ENCODE measurements at places on chromosomes 1 and 21. TPM values are rescaled to one million over a fixed set of nuclear protein-coding genes. Genes with fewer than 3 reads are reported as not detected.

Gene TMEM9
- total RNA-seq: 24.0 TPM

DNA sequence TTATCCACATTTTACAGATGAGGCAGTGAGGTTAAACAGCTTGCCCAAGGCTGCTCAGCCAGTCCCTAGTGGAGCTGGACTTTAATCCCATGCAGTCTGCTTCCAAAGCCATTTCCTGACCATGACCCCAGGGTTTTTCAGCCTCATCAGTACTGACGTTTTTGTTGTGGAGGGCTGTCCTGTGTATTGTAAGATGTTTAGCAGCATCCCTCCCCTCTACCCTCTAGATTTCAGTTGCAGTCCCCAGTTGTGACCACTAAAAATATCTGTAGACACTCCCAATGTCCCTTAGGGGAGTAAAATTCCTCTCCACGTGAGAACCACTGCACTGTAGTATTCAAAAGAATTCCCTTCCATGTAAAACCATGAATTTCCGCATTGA is 30.2 kb upstream of the C1orf105 start:
- DNase-seq: peak; percentile 19

GRCh38 chr21:34669149-34669879 is 520 bp downstream of the CLIC6 start:
- DNase-seq: no peak

- DNase-seq: no peak
These were observed 37.8 kb downstream of the GPA33 start for GRCh38 chr1:167052389-167052788.

DNA sequence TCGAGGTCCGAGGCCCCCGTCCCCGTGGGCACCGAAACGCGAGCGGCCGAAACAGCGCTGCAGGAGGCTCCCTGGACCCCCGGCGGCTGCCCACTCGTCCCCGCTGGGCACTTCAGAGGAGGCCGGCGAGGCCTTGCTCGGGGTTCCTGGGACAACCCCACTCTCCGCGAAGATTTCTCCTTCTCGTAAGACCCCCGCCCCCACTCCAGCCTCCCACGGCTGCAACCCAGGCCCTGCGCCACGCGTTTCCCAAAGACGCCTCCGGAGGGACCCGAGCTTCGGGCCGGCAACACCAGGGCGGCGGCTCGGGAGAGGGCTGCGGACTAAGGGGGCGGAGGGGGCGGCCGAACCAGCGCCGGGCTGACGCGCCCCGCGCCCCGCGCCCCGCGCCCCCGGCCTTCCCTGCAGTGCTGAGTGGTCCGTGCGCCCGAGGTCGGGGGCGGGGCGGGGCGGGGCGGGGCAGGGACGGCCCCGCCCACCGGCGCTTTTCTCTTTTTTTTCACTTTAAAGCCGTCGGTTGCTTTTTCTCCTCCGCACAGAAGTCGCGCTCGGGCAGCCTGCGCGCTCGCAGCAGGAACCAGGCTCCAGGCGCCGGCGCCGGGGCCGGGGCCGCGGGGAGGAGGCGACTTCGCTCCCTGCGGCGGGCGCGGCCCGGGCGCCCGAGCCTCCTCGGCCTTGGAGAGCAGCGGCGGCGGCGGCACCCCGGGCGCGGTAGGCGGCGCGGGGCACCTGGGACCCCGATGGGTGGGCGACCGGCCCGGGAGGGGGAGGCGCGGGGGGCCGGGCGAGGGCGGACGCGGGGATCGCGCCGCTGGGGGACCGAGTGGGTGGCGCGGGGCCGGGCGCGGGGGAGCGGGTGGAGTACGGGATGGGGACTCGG is at the start of gene SPSB1:
Gene SPSB1 (plus strand): TSS at position 534 of the 880 bp plus-strand sequence. CDS start 62,998 bp downstream, outside the sequence.
- peak; percentile 81 for DNase-seq

- DNase-seq: peak; percentile 25
These were observed 6.0 kb upstream of the LCE1F start for GRCh38 chr1:152768847-152769533.

Gene ADPRS
- total RNA-seq: 21.1 TPM

Gene FCER1G
- total RNA-seq: not detected

GRCh38 chr1:239771550-239771949 is 320.1 kb upstream of the FMN2 start:
- DNase-seq: no peak

DNA sequence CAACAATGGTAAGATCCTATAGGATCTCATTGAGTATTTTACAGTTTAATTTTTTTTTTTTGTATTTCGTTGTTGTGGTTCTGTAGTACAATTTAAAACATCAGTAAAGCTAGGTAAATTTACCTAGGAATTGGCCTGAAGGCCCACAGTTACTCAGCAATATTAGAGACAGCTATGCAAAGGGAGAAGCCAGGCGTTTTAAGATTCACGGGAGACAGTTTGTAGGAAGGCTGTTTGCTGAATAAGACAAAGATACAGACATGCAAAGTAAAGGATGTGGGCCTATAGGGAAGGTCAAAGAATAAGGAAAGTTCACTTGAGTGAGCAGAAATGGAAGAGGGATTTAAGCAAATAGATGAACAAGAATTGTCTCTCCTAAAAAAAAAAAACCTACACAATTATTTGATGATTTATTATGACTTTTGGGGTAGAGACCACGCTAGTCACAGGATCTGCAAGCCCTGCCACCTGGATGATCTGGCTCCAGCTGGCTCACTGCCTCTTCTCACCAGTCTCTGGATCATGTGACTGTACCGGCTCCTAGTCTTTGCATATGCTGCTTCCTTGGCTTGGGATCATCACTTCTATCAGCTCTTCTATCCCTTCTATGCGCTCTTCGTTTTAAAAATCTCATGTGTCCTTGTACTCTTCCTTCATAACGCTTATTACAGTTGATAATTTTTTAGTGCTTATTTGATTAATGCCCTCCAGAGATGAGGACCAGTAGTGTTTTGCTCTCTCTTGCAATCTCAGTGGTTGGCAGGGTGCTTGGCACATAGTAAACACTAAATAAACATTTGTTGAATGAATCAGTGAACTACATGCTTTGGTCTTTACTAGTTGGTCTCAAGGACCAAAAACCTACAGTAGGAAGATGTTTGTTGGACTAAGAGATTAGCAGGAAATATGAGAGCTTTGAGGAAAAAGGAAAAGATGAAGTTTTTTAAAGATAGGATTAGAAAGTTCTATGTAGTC is 14.1 kb downstream of the DYRK1A start:
- no peak for DNase-seq

Gene ZNF683
- not detected for total RNA-seq

DNA sequence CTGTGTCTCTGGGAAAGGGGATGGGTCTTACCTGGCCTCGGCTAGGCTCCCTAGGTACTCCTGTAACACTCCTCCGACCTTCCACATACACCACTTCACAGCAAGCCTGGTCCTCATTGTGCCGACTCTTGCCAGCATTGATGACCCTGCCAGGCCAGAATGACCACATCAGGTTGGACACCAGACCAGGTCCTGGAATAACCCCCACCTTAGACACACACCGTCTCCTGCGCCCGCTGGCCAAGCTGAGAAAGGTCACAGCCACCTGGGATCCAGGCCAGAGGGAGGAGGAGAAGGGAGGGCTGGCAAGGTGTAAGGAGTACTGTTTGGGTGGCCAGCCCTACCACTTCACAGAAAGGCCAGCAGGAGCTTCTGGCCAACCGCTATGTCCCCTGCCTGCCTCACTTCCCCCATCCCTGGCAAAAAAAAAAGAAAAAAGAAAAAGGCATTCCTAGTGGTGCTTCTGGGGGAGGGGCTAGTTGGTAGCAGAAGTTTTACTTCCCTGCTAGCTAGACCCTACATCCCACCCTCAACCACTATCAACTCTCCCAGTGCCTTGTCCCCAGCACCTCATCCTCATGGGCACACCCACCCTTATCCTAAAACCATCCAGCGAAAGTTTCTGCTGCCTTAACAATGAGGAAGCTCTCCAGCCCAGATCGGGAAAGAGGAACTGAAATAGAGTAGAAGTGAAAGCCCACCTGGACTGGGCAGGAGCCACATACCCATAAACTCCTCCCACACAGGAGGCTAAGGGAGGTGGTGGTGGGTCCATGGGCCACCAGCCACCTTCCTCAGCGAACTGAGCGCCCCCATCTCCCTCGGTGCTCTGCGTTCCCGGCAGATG is 1.4 kb downstream of the PPM1J start:
- no peak for DNase-seq

- DNase-seq: no peak
These were observed 16.0 kb downstream of the MIIP start for GRCh38 chr1:12035312-12035711.

- DNase-seq: peak; percentile 47
These were observed 1.0 kb downstream of the FAM78B start for GRCh38 chr1:166165661-166166328.

Gene AADACL3
- total RNA-seq: not detected

DNA sequence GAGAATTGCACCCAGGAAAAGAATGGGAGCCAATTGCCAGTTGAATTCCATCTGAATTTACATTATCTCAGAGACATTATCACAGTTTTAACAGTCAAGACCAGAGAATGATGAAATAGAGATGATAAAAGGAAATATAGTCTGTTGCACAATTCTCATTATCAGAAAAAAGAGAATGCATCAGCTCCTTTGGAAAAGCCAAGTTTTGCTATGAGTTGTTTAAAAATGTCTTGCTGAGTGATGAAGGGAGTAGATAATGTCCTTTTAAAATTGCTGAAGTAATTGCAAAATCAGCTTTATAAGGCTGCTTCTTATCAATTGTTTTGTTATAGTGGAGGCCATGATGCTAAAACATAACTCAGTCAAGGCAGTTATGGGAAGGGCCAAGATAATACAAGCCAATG is 37.9 kb upstream of the EEIG2 start:
- peak; percentile 92 for DNase-seq

DNA sequence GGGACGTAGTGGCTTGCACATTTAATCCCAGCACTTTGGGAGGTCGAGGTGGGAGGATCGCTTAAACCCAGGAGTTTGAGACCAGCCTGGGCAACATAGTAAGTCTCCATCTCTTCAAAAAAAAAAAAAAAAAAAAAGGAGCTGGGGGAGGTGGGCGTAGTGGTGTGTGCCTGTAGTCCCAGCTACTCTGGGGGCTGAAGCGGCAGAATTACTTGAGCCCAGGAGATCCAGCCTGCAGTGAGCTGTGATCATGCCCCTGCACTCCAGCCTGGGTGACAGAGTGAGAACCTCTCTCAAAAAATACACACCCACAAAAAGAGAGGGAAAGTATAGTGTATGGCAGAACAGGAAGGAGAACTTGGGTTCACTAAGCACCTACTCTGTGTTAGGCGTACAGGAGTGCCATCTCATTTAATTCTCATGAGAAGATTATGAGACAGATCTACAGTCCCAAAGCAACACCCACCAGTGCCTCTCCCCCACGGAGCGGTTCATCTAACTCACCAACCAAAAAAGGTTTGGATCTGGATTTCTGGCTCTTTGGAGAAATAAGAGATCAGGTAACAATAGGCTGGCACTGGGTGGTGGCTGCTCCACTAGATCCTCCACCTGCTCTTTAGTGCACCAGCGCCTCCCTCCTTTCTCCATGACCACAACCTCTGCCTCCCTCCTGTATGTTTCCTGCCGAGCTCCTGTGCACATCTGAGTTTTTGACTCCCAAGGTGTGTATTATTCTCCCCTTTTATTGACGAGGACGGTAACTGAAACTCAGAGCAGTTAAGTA is 1.4 kb upstream of the TRAF5 start:
- DNase-seq: no peak

Gene KLHDC9
- total RNA-seq: 1.8 TPM

GRCh38 chr1:78650114-78650660 is 556 bp downstream of the IFI44 start:
- peak; percentile 23 for DNase-seq

Gene CTSE
- total RNA-seq: not detected

DNA sequence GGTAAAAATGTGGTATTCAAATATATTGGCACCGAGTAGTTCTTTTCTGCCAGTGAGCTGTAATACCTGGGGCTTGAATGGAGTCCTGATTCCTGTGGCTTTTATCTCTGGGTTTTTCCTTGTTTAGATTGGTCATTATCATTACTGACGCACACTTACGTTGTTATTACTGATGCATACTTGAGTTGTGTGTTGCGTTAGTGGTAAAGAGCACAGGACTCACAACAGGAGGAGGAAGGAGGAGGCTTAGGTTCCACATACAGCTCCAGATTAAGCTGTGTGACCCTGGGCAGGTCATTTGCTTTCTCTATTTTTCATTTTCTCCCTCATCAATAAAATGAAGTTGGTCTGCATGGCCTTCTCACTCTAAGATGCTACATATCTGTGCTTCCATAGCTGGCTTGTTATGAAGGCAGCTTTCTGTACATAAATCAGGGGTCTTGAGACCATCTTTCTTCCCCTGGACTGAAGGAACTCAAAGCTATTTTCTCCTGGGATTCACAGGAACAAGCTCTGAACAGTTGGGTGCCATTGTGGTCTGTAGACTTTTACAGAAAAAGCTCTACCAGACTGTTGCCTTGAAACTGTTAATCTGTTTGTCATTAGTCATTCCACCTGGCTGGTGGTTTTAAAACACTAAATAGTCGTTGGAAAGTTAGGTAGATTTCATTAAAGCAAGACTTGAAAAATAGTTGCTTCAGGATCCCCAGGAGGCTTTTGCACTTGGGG is 5.6 kb downstream of the ARID1A start:
- DNase-seq: peak; percentile 60

Gene DNASE2B
- total RNA-seq: not detected

DNA sequence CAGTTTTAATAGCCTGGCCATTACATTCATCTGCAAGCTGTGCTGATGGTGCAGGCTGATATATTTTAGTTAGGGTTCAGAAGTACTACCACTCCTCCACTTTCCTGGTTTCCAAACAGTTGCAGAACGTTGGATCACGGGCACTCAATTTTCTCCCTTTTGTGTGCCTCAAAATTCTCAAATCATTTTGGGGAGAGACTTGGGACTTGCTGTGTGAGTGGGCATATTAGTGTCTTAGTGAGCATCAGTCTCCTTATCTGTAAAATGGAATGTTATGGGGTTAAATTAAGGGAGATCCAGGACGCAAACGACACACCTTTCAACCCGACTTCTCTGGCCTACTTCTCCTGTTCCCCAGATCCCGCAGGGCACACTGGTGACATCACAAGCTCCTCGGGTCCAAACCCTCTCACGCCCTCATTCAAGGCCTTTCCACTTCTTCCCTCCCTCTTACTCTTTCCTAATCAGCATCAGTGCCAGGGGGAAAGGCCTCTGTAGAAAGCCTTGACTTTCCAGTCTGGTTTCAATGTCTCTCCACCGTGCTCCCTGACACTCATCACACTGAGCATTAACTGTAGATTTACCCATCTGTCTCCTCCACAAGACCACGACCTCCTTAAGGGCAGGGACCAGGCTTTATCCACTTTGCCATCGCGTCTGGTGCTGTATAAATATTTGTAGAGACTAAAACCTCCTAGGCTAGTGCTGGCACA is 1.2 kb downstream of the PIGP start:
- DNase-seq: peak; percentile 84

GRCh38 chr1:184387069-184387475 is 243 bp downstream of the C1orf21 start:
- DNase-seq: no peak

Gene GREM2
- 2.0 TPM for total RNA-seq

DNA sequence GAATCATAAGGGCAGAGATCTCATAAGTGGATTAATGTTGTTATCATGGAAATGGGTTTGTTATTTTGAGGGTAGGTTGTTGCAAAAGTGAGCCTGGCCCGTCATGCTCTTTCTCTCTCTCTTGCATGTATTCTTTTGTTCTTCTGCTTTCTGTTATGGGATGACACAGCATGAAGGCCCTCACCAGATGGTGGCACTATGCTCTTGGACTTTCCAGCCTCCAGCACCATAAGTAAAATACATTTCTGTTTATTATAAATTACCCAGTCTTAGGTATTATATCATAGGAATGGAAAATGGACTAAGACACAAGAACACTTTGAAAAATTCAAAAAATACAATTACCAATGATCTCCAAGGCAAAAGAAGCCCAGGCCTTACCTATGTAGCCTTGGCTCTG is 676.1 kb downstream of the PTPRU start:
- DNase-seq: peak; percentile 63
